ENCODE measurements at places on chromosomes 7 and 10.

GRCh38 chr10:78441694-78442093 is 408.0 kb downstream of the RPS24 start:
- no peak for DNase-seq

GRCh38 chr7:36343548-36343947 is 46.1 kb upstream of the ANLN start:
- no peak for DNase-seq

- no peak for DNase-seq
These were observed 26.5 kb upstream of the CHST15 start for GRCh38 chr10:124119946-124120345.

DNA sequence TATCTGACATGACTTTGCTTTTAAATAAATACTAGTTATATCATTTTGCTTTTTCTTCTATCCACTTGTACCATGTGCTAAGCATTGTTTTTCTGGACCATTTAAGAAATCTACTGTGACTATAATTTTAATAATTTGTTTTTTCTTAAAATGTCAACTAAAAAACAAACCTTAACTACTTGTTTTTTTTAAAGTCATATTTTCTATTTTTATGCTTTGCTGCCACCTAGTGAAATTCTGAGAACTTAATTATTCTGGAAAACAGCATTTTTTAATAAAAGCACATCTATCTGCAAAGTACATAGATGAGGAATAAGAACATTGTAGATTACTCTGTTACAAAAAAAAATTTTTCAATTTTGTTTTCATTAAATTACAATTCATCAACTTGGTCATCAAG is 47.4 kb downstream of the ORC5 start:
- no peak for DNase-seq

- DNase-seq: peak; percentile 50
These were observed 19.7 kb upstream of the BNIP3 start for GRCh38 chr10:132001238-132001972.

GRCh38 chr7:38561166-38561565 is 70.0 kb downstream of the AMPH start:
- no peak for DNase-seq

GRCh38 chr7:55939514-55940123 is 12.1 kb upstream of the MRPS17 start:
- DNase-seq: no peak

DNA sequence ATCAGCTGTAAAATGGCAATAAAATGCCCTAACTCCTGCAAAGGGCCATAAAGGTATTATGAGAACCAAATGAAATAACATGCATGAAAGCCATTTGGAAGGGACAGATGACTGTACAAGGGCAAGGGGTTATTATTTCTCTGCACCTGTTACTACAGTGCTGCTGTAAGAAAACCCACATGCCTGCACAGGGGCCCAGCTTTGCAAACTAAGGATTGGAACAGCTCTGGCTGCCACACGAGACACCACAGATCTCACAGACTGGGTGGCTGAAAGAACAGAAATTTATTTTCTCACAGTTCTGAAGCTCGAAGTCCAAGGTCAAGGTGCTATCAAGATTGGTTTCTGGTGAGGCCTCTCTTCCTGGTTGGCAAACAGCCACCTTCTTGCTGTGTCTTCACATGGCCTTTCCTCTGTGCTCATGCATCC is 409.0 kb upstream of the NRP1 start:
- DNase-seq: no peak

Data from CD4-positive, alpha-beta T cell treated with Interferon alpha-2 for 1 hour (primary cell).